Ureter (tissue), 1 donor: ENCODE measurements at places on chromosomes 4 and X.

- no peak for DNase-seq
Measured at GRCh38 chrX:111445485-111445884, 33.5 kb upstream of the DCX start.

DNA sequence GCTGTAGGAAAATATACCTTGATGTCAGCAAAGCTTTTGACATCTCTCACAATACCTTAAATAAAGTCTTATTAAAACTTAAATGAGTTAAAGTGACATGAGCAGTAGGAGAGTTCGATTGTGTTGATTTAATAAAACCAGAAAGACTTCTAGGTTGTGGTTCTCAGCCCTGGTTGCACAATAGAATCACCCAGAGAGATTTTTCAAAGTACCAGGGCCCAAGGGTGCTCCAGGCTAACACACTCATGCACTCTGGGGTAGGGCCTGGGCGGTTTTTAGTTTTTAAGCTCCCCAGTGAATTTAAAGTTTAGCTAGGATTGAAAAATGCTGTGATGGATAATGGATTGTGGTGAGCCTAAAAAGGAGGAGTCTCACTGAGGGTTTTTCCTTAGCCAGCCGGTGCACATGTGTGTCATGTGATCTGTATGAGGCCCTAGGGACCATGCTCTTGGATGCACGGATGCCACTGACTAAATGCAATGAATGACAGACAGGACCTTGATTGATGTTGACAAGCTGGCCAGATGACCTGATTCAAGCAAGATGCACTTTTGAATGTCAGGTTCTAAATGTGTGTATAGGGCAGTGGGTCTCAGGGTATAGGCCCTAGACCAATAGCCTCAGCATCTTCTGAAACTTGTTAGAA lies 185.0 kb downstream of the PTTG2 start:
- DNase-seq: no peak

DNA sequence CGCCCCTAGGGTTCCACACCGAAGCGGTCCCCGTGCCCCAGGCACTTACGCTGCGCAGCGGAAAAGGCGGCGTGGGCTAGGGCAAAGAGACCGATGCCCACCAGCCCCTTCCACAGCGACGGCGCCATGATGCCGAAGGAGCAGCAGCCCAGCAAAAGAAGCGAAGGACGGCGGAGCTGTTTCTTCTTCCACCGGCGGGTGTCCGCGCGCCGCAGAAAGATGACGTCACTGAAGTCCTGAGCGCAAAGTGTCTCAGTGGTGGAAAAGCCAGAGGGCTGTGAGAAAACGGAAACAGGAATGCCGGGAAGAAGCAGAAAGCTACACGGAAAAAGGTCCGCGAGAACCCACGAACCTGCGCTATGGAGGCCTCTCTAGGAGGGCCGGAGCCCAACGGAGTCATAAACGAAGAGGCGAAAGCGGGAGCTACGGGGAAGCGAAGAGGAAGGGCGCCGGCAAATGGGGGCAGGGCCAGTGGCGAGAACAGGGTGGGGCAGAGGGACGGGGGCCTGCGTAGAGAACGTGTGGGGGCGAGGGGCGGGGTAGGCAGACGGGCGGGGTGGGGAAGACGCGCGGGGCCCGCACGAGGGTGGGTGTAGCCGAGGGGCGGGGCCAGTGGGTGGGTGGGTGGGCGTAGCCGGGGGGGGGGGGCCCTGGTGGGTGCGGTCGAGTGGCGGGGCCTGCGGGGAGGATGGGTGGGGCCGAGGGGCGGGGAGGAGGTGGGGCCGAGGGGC lies at the start of gene MMGT1:
Gene MMGT1, minus strand, starts transcription at position 441 of the 731 bp plus-strand sequence. Its CDS starts 313 bp downstream, at position 128.
- DNase-seq: peak; percentile 86

GRCh38 chr4:68385267-68385666 lies 35.4 kb upstream of the YTHDC1 start:
- no peak for DNase-seq

GRCh38 chrX:69158166-69158980 lies 6.9 kb downstream of the PJA1 start:
- peak; percentile 73 for DNase-seq

DNA sequence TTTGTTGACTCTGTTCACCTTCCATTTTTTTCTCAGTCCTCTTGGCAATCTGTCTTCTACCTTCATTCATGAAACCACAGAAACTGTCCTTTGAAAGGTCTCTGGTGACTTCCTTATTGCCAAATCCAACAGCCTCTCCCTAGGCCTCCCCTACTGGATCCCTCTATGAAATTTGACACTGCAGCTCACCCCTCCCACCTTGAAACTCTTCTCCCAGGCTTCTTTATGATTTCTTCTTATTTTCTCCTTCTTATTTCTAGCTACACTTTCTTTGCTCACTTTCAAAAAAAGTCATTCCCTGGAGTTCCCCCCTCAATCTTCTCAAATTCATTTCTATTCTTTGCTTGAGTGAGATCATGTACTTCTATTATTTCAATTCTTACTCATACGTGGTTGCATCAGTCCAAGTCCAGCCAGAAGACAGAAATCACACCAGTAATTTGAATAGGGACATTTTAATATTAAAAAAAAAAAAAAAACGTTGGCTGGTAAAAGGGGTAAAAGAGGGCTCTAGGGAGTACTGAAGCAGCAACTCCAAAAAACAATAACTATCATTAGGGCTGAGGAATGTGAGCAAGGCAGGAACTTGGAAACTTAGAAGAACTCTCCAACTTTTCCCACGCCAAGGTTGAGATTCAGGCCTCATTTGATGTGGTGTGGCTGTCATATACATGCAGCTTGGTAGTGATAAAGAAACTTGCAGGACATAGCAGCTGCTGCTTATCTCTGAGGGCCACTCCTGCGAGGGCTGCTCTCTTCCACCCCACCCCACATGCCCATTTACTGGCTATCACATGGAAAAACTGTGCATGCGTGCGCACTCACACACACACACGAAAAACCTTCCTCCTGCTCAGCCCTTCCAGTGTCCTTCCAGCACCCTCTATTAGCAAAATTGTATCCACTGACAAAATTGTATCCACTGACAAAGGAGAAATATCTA lies 169.8 kb upstream of the GALNT7 start:
- DNase-seq: no peak

- DNase-seq: no peak
Measured at GRCh38 chrX:104189837-104190236, 23.6 kb downstream of the FAM199X start.
